Inflammatory macrophage (primary cell): ENCODE measurements at places on chromosomes 7 and 10.

DNA sequence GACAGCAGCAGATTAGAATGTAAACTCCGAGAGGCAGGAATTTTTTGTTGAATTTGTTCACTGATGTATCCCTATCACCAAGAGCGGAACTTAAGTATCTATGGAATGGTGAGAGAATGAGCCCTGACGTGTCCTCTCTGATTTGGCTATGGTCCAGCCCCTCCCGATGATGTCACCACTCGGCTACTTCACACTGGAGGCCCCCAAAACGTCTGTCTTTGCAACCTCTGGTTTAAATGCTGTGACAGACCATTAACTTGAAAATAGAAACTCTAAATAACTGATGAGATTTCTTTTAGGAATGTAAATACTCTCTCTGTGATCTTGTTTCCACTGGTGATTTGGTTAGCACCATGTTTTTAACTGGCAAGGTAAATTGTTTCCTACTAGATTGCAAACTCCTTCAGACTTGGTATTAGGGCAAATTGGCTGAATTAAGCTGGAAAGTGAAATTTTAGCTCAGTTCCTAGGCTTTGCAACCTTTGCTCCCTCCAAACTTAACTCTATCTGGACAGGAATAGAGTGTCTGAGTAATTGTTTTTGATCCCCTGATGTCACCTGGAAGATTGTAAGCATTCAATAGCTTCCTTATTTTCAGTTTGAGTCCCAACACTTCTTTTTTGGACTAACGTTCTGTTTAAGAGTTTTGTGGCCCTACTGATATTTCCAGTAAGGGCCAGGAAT lies 19.1 kb downstream of the SLC16A12 start:
- no peak for DNase-seq

- DNase-seq, result no peak
Measured at GRCh38 chr10:112229901-112230300, 46.3 kb upstream of the GPAM start.

DNA sequence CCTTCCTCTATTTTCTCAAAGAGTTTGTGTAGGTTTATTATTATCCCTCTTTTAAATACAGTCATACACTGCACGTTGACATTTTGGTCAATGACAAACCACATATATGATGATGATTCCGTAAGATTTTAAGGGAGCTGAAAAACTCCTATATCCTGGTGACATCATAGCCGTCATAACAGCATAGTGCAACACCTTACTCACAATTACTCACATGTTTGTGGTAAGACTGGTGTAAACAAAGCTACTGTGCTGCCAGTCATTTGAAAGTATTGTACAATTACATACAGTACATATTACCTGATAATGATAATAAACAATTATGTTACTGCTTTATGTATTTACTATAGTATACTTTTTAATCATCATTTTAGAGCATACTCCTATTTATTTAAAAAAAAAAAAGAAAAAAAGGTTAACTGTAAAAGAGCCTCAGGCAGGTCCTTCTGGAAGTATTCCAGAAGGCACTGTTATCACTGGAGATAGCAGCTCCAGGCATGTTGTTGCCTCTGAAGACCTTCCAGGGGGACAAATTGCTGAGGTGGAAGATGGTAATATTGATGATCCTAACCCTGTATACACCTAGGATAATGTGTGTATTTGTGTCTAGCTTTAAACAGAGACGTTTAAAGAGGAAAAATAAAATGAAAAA lies 123.3 kb upstream of the CDK1 start:
- no peak for DNase-seq

DNA sequence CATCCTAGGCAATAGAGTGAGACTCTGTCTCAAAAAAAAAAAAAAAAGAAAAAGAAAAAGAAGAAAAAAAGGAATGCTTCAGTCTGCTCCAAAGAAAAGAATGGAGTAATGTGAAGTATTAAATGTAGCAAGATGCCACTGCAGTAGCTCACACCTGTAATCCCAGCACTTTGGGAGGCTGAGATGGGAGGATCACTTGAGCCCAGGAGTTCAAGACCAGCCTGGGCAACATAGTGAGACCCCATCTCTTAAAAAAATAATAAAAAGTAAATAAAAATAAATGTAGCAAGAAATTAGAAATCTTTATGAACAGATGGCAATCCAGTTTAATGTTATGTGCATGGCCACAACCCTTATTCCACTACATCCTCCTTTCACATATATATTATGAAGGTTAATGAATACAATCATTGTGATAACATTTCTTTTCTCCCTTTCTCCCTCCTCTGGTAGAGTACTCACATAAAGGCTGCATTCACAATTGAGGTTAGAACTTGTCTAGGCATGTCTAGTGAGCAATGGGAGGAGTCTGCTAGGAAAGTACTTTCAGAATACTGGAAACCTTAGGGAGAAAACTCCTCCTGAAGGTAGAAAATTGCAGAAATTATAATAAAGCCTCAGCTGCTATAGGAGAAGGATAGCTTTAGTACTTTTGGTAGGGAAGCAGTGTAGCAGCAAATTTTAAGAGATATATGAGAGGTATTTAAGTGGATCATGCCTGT lies 20.4 kb downstream of the KLLN start:
- no peak for DNase-seq

GRCh38 chr10:127148066-127148932 lies 48.1 kb downstream of the INSYN2A start:
- peak; percentile 46 for DNase-seq

DNA sequence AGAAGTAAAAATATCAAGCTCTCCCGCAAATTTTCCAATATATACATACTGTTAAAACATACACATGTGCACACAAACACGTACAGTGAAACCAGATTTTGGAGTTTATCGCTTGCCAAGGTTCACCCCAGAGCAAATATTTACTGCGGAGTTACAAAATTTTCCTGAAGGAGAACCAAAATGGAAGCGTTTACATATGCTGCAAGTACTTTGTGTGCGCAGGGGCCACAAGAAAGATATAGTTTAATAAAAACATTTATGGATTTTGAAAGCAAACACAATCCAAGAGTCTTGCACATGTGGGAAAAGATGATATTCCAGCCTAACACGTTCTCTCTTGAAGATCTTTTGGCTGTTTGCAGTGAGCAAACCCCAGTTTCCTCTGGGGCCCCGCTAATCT lies 301.3 kb upstream of the NFE2L3 start:
- no peak for DNase-seq

GRCh38 chr10:62095181-62096122 lies 173.2 kb downstream of the RTKN2 start:
- DNase-seq, result no peak

- no peak for DNase-seq
Measured at GRCh38 chr10:1738950-1739349, 1.6 kb upstream of the ADARB2 start.

- DNase-seq, result no peak
Measured at GRCh38 chr10:126783806-126784557, 113.5 kb upstream of the C10orf90 start.

DNA sequence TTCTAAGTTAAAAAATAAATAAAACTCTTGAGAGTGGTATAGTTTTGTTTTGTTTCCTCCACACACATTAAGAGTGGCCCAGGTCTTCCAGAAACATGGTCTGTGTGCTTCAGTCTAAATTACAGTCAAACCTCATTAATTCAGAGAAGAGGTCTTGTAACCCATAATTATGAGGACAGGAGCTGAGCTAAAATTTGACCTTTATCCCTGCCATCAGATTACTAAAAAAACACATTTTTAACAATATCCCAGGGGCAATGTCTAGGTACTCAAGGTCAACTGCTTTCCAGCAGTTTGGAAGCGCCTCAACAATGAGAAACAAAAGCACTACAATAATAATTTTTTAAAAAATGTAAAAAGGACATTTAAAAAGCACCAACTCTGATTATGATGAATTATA lies 184.1 kb upstream of the PFKP start:
- no peak for DNase-seq

- DNase-seq, result no peak
Measured at GRCh38 chr10:77357611-77358310, 279.8 kb downstream of the KCNMA1 start.

GRCh38 chr7:157310676-157311185 lies 26.1 kb upstream of the DNAJB6 start:
- DNase-seq, result no peak
